Urinary bladder (tissue), 4 donors: ENCODE measurements at places on chromosomes 7 and 10. TPM values are rescaled to one million over a fixed set of nuclear protein-coding genes. Genes with fewer than 3 reads are reported as not detected.

Gene SH2D4B
- 0.16 TPM for total RNA-seq

Gene KCNIP2
- total RNA-seq = 2.4 TPM

Gene CDH23
- total RNA-seq = 9.9 TPM

Gene SPDYE1
- total RNA-seq = not detected

Gene PRR15
- 3.0 TPM for total RNA-seq

Gene MSMB
- total RNA-seq = not detected

Gene AGAP5
- 8.0 TPM for total RNA-seq

Gene HOXA2
- total RNA-seq = 1.4 TPM

Gene C10orf62
- not detected for total RNA-seq

Gene EBF3
- 29.4 TPM for total RNA-seq

Gene COL17A1
- 9.8 TPM for total RNA-seq

Gene TEX47
- not detected for total RNA-seq

Gene UCMA
- total RNA-seq = not detected

Gene GRM3
- total RNA-seq = 0.21 TPM

Gene CHAT
- total RNA-seq = not detected

Gene CFAP70
- total RNA-seq = 2.2 TPM

Gene DPYSL4
- total RNA-seq = 1.7 TPM

Gene H2BK1
- not detected for total RNA-seq

Gene STOX1
- total RNA-seq = 4.7 TPM

Gene LDB3
- 7.1 TPM for total RNA-seq
